Stimulated activated CD8-positive, alpha-beta memory T cell treated with anti-CD3 and anti-CD28 coated beads, Interleukin-12 subunit alpha, Interleukin-12 subunit beta, amount 100 ng/mL, for 4 hours (primary cell): ENCODE measurements at places on chromosomes 16 and 17.
A peak's percentile ranks its signal among the peaks of the same experiment; 100 is the strongest.

- DNase-seq = no peak
Measured at GRCh38 chr17:52025236-52025635, 133.3 kb downstream of the CA10 start.

- DNase-seq = no peak
Measured at GRCh38 chr16:83315271-83315670, 492.5 kb upstream of the HSBP1 start.

DNA sequence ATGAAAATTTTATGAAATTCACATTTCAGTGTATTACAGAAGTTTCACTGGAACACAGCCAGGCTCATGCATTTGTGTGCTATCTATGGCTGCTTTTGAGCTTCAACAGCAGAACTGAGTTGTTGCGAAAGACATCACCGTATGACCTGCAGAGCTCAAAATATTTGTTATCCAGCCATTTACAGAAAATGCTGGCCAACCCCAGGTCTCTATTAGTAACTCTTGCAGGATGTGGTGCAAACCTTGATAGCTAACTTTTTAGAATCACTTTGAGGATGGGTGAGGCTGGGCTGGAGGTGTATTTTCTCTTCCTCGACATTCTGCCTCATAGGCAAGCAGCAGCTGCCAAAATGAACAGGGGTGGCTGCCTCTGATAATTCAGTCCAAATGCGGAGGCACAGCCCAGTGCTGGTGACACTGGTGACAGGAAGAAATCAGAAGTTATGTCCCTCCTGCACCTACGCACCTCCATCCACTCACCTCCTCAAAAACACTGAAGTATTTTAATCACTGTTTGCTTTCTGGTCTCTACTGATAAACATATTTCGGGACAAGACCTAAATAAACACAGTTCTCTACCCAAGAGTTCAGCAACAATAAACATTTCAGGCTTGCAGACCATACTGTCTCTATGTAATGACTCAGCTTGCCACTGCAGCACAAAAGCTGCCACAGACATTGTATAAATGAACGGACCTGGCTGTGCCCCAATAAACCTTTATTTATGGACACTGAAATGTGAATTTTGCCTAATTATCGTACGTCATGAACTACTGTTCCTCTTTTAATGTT, 28.5 kb downstream of the ARHGAP17 start:
- no peak for DNase-seq

DNA sequence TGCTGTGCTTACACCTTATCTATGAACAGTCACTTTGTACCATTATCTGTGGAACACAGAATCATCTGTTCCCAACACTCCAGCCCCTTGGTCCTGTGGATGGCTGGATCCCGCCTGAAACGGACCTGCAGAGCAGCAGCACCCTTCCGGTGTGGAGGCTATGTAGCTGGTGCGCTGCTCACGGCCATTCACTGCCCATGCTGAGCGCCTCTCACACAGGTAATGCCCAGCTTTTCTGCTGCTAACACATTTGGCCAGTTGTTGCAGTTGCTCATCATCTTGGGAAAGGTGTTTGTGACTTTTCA, 11.4 kb upstream of the PLK1 start:
- DNase-seq = no peak

DNA sequence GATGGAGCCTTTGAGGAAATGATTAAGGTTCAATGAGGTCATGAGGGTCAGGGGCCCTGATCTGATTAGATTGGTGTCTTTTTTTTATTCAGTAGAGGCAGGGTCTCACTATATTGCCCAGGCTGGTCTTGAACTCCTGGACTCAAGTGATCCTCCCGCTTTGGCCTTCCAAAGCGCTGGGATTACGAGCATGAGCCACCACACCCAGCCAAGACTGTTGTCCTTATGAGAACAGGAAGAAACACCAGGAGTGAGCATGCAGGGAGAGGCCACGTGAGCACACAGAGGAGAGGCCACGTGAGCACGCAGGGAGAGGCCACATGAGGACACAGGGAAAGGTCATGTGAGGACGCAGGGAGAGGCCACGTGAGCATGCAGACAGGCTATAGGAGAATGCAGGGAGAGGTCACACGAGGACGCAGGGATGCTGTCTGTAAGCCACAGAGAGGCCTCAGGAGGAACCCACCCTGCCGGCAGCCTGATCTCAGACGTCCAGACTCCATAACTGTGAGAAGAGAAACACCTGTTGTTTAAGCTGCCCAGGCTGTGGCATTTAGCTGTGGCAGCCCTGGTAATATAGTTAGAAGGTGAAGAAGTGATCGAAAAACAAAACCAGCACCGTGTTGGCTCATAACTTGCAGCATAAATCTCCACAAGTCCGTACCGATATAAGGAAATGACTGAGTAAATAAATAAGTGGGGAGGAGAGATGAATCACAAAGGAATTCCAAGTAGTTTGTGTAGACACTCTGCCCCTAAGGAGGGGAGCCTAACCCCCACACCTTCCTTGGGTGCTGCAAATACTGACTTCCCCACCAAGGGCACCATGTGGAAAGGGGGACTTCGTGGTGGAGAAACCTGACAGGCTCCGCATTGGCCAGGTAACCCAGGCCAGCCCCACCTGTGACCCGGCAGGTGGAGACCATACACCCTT, 14.6 kb upstream of the CSNK1D start:
- DNase-seq = no peak

- DNase-seq = no peak
Measured at GRCh38 chr17:8327303-8327649, 12.4 kb upstream of the ODF4 start.

- DNase-seq = no peak
Measured at GRCh38 chr17:8577868-8578267, 52.7 kb downstream of the MYH10 start.

GRCh38 chr17:76683921-76684745, 26.6 kb downstream of the MXRA7 start:
- no peak for DNase-seq

- DNase-seq = no peak
Measured at GRCh38 chr17:60832151-60832585, 154.5 kb downstream of the BCAS3 start.

GRCh38 chr16:53071748-53072301, 17.0 kb downstream of the CHD9 start:
- no peak for DNase-seq

DNA sequence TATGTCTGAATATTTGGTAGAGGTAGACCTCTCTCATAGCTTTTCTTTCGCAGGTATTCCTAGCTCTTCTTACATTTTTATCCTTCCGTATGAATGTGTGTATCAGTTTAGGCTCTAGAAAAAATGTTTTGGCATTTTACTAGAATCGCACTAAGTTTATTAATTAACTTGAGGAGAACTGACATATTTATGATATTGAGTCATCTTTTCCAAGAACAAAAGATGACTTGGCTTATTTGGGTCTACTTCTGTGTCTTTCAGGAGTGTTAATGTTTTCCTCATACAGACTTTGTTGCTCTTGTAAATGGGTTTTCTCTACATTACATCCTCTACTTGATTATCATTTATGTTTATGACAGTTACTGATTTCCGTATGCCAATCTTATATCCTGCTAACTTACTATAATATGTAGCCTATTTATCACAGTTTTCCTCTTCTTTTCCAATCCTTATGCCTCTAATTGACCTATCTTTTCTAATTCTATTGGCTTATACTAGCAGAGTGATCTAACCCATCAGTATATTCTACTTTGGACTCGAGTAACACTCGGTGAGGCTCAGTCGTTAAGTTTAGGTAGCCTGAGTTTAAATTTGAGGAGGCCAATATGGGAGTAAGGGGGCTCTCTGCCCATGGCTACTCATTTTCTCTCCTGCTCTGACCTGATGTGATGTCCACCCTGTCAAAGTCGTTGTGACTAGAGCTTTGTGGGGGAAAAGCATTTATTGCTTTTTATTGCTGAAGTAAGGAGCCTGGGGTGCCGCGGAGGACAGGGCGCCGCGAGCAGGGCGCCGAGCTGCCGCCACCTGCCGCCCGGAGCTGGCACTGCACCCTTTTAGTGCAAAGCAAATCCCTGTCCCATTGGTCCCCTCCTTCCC, 20.0 kb downstream of the ST6GALNAC1 start:
- DNase-seq = peak; percentile 58

DNA sequence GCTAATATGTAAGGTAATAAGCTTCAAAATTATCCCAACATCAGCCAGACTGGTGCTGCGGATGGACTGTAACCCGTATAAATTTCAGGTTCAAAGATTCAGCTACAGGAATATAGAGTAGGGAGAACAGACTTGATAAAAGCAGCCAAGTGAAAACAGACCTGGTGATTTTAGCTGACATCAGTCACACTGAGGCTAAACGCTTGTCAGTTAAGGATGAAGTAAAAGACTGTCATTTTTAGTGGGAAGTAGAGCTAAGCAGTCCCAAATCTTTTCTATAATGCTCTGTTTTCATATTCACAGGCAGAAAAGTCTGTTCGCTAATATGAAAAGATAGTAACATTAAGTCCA, 35.4 kb downstream of the CMTM4 start:
- no peak for DNase-seq

- DNase-seq = no peak
Measured at GRCh38 chr17:64213995-64214811, 48.9 kb downstream of the TEX2 start.

DNA sequence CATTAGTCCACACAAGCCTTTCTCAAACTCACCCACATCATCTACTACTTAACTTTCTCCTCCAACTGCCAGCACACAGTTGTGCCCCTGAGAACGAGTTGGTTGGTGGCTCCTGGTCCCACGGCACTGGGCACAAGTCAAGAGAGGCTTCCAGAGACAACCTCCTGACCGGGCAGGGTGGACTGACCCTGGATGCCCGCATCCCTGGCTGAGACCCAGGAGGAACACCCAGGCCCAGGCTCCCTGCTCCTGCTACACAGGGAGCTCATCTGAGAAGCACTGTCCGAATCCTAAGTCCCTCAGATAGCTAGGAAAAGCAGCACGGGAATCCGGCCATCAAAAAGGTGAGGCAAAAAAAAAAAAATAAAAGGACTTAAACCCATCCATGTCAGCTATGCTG, 29.0 kb downstream of the WDR45B start:
- DNase-seq = no peak

DNA sequence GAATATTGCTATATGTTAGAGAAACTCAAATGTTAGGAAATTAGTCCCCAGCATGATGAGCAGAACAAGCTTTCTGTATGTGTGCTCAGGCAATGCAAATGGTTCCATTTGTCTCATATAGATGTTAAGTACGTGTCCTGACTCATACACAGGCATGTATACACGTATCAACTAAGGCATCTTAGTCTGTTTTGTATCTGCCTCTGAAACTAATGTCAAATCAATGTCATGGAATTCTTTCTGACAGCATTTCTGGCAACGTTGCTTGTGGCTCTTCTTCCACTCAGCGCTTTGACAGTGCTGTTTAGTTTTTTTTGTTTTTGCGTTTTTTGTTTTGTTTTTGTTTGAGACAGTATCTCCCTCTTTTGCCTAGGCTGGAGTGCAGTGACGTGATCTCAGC, 111.9 kb downstream of the CNTNAP4 start:
- DNase-seq = no peak

DNA sequence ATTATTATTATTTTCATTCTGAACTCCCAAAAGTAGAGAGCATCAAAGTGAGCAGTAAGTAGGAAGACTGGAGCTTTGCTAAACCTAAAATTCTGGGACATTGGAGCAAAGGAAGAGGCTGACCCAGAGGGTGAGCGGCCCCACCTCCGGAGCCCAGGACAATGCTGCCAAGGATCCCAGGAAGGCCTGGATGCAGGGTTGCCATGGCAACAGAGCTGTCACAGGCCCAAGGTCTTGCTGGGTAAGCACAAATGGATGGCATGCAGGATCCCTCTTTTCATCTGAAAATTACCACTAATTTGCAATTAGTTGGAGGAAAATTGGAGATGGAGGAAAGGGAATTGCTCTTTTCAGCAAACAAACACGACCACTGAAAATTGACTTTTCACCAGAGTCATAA, 457.9 kb upstream of the CDH5 start:
- no peak for DNase-seq

DNA sequence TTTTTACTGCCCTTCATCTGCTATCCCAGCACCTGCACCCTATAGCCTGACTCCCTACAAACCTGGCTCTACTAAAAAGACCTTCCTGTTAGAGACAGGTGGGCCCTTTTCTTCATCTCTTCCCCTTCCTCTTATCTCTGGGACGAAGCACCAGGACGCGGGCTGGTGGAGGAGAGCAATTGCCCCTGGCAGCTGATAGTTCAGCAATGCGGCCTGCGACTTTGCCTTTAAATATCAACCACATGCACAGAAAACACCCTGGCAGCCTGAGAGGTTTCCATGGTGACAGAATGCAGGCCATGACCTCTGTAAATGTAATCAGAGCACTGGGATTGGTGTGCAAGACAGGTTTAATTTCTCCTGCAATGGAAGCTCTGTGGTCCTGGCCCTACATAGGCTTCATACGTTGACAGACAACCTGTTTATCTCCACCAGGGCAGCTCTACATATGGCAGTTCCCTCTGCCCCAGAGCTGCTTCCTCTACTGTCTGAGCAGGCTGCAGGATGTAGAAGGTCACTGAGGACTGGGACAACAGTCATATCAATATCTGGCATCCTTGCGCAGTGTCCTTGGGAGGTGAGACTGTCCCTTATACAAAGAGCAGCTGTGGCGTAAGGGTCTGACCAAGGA, 10.0 kb upstream of the SKAP1 start:
- DNase-seq = peak; percentile 24

DNA sequence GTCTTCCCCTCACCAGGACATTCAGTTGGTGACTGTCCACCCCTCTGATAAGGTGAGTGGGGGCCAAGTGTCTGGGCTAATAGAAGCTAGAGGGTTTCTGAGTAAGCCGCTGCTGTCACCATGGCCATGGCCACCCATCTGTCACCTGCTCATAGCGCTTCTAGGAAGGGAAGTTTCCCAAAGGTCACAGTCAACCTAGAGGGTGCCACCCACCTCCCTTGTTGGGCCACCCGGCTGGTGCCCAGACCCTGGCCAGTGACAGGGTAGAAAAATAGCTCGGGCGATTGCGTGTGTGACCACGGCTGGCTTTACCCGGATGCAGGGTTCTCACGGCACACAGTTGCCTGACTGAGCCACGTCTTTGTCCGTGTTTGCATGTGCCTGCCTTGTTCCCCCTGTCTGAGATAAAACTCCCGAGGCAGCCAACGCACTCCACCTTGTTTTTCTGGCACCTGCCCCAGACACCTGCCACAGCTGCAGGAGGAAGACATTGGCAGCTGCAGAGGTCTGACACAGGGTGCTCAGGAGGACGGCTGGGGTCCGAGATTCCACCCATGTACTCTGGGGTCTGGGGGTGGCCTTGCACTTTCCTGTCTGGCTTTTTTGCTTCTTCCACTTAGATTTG, 809 bp downstream of the PIRT start:
- no peak for DNase-seq

- no peak for DNase-seq
Measured at GRCh38 chr16:3950343-3951193, 70.1 kb upstream of the CREBBP start.

GRCh38 chr17:67633751-67634211, 84.0 kb upstream of the NOL11 start:
- no peak for DNase-seq

DNA sequence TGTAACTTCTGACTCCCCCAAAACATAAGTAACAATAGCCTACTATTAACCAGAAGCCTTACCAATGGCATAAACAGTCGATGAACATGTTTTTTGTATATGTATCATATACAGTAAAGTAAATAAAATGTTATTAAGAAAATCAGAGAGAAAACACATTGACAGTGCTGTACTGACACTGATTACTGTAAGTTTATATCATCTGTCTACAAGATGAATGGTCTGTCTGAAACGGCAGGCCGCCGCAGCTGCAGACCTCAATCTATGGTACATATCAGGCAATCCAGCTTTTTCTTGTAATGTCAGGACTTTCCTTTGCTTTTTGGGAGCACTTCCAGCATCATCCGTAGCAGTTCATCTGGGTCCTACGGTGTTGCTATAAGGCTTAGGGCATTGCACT, 44.2 kb upstream of the RPH3AL start:
- no peak for DNase-seq

- peak; percentile 4 for DNase-seq
Measured at GRCh38 chr17:18038149-18038850, 668 bp downstream of the ATPAF2 start.
